ENCODE measurements at places on chromosomes 16 and 17.

- no peak for DNase-seq
Observed at GRCh38 chr17:7048968-7049367, 5.1 kb upstream of the SLC16A11 start.

DNA sequence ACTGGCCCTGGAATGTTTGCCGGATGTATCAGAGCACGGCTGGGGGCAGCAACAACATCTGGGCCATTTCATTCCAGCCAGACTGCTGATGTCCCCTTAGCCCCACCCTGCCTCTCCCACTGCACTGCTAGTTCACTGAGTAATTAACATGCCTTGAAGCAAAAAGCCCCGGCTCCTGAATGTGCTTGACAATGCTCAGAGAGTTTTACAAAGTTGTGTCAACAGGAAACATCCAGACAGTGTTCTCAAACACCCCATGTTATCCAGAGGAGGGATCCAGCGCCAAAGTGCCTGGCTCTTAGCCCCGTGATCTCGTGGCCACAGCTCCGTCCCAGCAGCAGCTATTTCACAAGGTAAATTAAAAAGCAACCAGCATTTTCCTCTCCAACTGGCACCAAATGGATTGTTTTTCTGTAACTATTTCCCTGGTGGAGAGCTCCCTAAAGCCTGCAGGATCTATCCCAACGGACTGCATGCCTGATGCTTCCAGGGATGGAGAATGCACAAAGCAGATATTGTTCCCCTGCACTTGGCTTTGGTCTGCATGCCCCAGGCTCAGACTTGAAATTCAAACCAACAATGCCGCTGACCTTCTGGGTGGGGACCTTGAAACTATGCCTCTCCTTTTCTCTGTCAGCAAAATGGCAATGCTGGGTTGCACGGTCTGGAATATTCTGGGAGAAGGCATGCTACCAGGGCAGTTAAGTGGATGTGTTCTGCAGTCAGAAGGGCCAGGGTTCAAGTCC is 115.6 kb upstream of the CDH5 start:
- no peak for DNase-seq

GRCh38 chr17:60164697-60165096 is 14.9 kb downstream of the CA4 start:
- no peak for DNase-seq

DNA sequence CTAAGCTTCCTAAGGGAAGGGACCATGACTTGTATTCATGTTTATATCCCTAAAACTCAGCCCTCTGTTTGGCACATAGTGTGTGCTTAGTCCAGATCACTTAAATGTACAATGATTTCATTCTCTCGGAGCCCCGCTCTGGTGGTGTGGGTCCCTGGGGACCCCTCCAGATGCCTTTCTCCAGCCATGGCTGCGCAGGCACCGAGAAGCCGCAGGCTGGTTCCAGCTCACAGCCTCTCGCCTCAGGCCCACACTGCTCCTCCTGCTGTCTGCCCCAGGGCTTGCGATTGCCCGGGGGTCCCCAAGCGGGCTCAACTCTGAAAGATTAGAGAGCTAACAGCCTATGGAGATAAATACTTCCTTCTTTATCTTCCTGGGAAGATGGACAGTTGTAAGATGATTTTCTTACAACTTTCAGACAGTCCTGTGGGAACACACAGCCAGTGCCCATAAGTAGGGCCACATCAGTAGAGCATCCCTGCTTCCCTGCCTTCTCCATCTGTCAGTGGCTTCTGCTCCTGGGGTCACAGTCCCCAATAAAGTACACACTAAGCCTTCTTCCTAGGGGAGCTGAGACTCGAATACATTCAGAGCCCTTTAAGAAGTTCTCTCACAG is 66.2 kb downstream of the CENPV start:
- DNase-seq = no peak

DNA sequence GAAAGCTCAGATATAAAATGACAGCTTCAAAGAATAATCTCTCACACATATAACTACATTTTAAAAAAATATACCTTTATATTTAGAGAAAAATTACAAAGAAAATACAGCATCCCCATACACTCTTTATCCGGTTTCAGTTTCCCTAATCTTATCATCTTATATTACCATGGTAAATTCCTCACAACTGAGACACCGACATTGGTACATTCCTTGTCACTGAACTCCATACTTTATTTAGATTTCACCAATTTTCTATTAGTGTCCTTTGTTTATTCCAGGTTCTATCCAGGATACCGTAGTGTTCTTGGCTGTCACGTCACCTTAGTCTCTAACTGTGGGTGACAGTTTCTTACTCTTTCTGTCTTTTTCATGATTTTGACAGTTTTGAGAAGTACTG is 22.0 kb upstream of the ABCA10 start:
- DNase-seq = no peak

GRCh38 chr16:26747760-26748159 is 319.0 kb upstream of the C16orf82 start:
- DNase-seq = no peak

GRCh38 chr17:205148-205669 is 23.8 kb upstream of the DOC2B start:
- DNase-seq = no peak

DNA sequence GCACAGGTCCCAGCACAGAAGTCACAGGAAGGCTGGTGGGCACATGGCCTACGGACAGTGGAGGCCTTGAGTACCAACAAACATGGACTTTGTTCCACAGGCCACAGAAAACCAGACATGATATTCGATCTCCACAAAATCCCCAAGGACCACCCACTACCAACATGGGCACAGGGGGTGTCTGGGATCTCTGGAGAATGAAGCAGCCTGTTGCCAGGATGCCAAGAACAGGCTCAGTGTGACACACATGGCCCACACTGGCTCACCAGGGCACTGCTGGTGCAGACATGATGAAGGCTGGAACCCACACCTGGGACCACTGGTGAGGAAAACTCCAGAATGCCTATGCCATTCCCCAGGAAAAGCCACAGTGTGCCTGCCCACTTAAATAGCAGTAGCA is 120.2 kb downstream of the C16orf78 start:
- DNase-seq = no peak

- DNase-seq = no peak
Observed at GRCh38 chr16:12225806-12226465, 249.4 kb downstream of the SNX29 start.

- DNase-seq = peak; percentile 20
Observed at GRCh38 chr17:38667099-38667786, 7.5 kb downstream of the EPOP start.

GRCh38 chr16:2162676-2163118 is 7.1 kb downstream of the TRAF7 start:
- DNase-seq = no peak

GRCh38 chr16:89623511-89624261 is 10.2 kb downstream of the DPEP1 start:
- no peak for DNase-seq

- DNase-seq = no peak
Observed at GRCh38 chr17:68400404-68400735, 56.9 kb downstream of the WIPI1 start.

DNA sequence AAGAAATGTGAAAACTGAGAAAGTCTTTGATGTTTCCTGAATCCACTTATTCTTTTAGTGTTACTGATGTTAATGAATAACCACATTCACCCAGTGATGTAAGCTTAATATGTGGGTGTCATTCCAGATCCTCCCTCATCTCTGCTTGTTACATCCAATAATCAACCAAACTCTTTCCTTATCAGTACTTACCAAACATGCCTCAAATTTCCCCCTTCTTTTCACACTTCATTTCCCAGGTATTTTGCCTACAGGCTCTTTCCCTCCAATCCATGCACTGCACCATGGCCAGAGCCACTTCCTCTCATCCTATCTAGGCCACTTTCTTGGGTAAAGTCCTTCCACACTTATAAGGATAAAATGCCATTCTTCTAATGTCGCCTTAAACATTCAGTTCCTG is 451.5 kb downstream of the NPIPA7 start:
- no peak for DNase-seq

DNA sequence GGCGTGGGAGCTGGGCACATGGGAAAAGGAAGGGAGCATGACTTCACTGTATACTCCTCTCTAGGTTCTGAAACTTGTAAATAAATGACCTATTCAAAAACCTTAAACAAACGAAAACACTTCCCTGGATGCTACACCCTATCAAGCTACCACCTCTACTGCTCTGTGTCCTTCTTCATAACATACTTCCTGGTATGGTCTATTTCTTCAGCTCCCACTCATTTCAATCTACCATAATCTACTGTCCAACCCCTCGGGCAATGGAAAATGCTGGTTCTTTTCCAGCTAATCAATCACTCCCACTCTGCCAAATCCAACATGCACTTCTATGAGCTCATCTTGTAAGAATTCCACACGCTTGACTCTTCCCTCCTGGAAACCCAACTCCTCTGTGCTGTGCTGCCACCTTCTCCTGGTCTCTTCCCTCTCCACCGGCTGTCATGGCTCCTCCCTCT is 42.4 kb downstream of the AMFR start:
- no peak for DNase-seq

- peak; percentile 44 for DNase-seq
Observed at GRCh38 chr17:39231591-39232551, 6.1 kb upstream of the STAC2 start.

GRCh38 chr17:67227488-67227887 is 17.5 kb downstream of the HELZ start:
- DNase-seq = no peak

DNA sequence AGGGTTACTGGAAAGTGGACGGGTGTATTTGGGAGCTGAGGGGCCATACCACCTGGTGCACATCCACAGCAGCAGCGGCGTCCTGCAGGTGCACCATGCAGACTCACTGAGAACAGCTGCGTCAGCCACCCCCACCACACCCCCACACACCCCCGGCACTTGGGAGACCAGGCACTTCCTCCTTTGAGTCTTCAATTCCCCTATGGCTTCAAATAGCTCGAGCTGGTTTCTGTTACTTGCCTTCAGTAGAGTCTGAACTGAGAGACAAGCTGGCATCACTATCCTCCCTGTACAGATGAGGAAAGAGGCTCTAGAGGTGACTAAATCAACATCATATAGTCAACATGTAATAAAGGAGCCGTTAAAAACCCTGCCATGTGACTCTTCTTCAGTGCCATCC is 15.4 kb downstream of the CUEDC1 start:
- no peak for DNase-seq

DNA sequence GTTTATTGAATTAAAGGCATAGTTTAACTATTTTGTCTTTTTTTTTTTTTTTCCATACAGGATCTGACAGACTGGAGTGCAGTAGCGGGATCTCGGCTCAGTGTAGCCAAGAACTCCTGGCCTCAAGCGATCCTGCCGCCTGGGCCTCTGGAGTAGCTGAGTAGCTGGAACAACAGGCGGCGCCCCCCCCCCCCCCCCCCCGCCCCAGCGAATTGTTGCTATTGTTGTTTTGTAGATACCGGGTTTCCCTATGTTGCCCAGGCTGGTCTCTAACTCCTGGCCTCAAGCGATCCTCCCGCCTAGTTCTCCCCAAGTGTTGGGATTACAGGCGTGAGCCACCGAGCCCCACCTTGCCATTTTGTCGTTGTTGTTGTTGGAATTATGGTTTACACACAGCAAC is 1.3 kb upstream of the CENPV start:
- DNase-seq = no peak

DNA sequence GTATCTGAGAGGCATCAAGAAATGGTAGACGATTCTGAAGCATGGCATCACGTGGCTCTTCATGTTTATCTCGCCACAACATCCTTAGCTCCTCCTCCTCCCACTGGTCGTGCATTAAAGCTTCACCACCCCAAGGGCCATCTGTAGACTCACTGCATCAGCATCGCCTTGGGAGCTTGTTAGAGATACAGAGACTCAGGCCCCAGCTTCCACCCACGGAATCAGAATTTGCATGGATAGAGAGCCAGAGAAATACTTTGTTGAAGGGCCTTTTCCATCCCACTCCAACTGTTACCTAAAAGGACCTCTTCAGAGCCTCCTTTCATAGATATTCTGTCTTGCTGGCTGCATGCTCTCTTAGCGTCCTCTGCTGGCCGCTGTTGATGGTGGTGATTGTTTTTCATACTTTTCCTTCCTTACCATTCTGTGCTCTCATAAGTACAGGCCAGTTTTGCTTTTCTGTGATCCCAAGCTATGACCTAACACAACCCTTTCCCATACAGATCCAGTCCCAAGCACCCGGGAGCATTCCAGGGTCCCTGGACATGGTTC is 1049.4 kb upstream of the EEF2KMT start:
- DNase-seq = no peak

GRCh38 chr17:47288531-47289116 is 35.0 kb downstream of the ITGB3 start:
- DNase-seq = no peak

DNA sequence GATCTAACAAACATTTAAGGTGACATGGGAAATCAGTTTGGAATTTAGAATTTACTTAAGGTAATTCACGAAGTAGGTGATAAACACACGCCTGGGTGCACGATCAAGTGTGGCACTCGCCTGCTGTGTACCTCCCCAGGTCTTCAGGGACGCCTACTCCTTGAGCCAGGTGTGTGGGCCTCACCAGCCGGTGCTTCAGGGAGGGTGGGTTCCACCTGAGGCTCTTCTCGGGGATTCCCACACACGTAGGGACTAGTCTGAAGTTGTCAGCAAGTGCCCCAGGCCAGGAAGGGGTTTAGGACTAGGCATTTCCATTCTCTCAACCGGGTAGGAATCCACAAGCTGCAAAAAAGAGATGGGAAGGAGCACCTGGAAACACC is 9.8 kb upstream of the NAT9 start:
- no peak for DNase-seq

- DNase-seq = no peak
Observed at GRCh38 chr17:74305865-74306654, 20.0 kb upstream of the KIF19 start.

Data from T-helper 2 cell (primary cell).